ENCODE measurements at places on chromosomes 13 and 19.

GRCh38 chr13:54913668-54914067, 1885.1 kb downstream of the OLFM4 start:
- DNase-seq: no peak

DNA sequence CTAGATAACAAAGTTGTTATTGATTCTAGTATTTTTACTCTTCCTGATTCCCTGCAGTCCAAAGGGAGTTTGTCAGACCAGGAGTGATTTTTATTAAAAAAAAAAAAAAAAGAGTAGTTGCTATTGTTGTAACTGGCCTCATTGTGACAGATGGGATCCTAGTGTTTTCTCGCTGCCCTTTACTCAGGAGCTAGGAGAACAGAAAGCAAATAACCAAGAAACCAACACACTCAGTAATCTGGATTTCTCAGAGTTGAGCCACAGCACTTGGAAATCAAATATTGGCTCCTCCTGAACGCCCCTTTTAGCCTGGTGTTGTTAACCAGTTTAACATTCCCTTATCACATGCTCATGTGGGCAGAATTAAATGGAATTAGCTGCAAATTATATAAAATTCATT, 8.3 kb upstream of the PDX1 start:
- no peak for DNase-seq

GRCh38 chr13:51004918-51005460, 95.4 kb downstream of the RNASEH2B start:
- DNase-seq: no peak

GRCh38 chr19:48344892-48345291, 18.8 kb downstream of the TMEM143 start:
- no peak for DNase-seq

DNA sequence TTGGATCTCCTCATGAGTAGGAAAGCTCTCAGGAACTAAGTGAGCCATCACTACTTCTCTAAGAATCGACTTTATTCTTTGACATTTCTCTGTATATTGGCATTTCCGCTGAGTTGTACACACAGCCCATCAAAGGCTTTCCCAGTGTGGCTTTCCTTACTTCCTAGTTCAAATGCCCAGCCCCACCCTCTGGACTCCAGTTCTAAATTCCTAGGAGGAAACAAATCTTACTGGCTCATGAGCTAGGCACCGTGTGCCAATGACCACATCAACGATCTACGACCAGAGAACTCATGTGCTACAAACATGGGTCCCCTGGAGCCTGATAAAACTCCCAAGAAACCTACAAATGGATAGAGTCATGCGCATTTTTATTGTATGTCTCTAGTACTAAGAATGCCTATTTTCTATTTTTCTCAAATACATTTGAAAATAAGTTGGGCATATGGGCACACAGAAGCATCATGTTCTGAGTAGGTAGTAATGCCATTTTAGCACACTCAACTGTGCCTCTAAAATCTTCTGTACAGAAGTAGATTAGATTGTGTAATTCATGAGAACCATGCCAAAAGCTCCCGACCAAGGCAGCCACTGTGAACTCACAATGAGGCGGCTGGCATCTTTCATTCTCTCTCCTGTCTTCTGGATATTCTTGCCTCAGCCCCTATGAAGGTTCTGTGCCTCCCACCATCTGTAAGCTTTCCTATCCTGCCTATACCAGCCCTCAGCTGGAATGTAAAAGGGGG, 10.5 kb upstream of the RAP2A start:
- DNase-seq: no peak

GRCh38 chr13:98549006-98549727, 27.7 kb downstream of the STK24 start:
- DNase-seq: no peak

GRCh38 chr13:72545030-72545719, 182.3 kb downstream of the MZT1 start:
- DNase-seq: no peak

DNA sequence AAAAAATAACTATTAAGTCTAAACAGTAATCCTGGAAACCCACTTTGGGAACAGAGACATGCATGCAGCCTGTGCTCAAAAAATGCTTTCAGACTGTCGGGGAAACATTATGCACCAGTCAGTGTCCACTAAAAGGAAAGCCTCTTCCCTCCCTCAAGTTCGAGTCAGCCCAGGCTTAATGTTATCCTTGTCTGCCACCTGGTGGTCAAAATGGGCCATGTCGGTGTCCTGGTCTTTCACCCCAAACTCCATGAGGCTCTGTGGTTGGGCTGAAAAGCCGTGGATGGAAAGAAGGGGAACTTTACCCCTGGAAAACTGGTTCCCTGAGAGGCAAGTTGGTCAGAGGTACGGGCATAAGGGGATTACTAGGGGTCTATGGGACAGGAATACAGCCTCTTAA, 88.4 kb upstream of the ZNF492 start:
- DNase-seq: peak; percentile 57
